Activated CD4-positive, alpha-beta T cell treated with anti-CD3 and anti-CD28 coated beads, Interleukin-2, amount 10 ng/mL, durations not matched to agents 7 days and 5 days (primary cell): ENCODE measurements at places on chromosomes 3 and 15. TPM values are rescaled to one million over a fixed set of nuclear protein-coding genes. Genes with fewer than 3 reads are reported as not detected.
A peak's percentile ranks its signal among the peaks of the same experiment; 100 is the strongest.

DNA sequence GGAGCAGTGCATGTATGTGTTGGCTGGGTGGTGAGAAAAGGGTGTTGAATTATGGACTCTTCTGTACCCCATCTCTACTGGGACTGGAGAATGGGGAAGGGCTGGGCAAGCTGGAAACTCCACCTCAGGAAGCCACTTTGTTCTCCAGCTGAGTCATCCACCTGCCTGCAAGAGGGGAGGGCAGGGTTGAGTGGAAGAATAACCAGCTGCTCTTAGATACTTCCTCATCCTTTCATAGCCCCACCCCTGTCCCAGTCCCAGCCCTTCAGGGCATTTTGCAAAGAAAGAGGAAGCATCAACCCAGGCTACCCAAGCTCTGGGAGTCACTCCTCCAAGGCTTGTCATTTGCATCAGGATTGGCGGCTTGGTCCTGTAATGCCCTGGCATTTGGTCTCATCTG is 33.1 kb downstream of the RAB11A start:
- H3K36me3 ChIP-seq: peaks cover 33% of the 10 kb centered on the region
- peaks cover 24% of the 10 kb centered on the region for H3K4me1 ChIP-seq
- H3K4me3 ChIP-seq: no peak overlapping the region
- H3K27ac ChIP-seq: peak overlapping the region; percentile 14
- no peaks in the 10 kb centered on the region for H3K27me3 ChIP-seq

- peaks cover 57% of the 10 kb centered on the region for H3K36me3 ChIP-seq
- no peak overlapping the region for H3K27ac ChIP-seq
- no peaks in the 10 kb centered on the region for H3K27me3 ChIP-seq
Measured at GRCh38 chr3:69072928-69073327, 7.2 kb downstream of the UBA3 start.

CHD2 gene
- total RNA-seq: 129 TPM

GRCh38 chr3:62143843-62144450 is 229.4 kb downstream of the FEZF2 start:
- no peaks in the 10 kb centered on the region for H3K27me3 ChIP-seq
- no peak overlapping the region for H3K27ac ChIP-seq
- DNase-seq: no peak
- H3K4me1 ChIP-seq: no peaks in the 10 kb centered on the region
- H3K4me3 ChIP-seq: no peak overlapping the region

GRCh38 chr3:167863811-167864551 is 128.5 kb downstream of the SERPINI1 start:
- H3K4me1 ChIP-seq: no peaks in the 10 kb centered on the region
- H3K36me3 ChIP-seq: no peaks in the 10 kb centered on the region
- no peak overlapping the region for H3K4me3 ChIP-seq

MEX3B gene
- 0.99 TPM for total RNA-seq

DNA sequence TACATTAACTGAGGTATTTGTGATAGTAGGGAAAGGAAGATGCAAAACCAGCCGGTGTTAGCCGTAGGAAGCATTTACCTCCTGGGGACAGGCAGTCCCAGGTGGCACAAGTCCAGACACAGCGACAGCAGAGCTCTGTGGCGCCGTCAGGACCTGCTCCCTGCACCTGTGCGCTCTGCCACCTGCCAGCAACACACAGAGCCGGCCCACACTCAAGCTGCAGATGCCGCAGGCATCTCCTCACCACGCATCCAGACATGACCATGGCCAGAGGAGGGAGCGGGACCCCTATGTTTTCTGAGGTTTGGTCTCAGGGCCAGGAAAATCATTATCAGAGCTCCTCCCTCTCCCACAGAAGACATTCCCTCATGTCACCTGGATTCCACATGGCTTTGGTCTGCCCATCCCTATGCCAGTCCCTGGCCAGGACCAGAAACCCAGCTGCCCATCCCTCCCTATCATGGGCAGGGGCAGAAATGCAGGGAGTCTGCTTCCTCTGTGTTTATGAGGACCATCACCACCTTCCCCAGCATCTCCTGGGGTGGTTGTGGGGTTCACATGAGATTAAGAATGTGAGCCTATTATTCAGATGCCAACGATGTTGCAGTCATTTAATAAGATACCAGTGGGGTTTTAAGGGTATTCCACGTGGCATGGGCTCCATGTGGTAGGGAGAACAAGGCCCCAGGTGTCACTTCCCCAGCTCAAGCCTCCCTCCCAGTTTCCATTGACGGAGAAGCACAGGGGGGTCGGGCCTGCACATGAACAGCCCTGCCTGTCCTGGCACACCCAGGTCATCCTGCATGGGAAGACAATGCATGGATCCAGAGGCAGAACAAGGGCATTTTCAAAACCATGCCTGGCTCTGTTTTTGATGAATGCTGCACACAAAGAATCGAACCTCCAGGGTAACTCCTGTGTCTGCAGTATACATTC is 251.1 kb downstream of the OCA2 start:
- H3K36me3 ChIP-seq: no peaks in the 10 kb centered on the region
- H3K27me3 ChIP-seq: no peaks in the 10 kb centered on the region
- no peak for DNase-seq
- H3K27ac ChIP-seq: no peak overlapping the region

DNA sequence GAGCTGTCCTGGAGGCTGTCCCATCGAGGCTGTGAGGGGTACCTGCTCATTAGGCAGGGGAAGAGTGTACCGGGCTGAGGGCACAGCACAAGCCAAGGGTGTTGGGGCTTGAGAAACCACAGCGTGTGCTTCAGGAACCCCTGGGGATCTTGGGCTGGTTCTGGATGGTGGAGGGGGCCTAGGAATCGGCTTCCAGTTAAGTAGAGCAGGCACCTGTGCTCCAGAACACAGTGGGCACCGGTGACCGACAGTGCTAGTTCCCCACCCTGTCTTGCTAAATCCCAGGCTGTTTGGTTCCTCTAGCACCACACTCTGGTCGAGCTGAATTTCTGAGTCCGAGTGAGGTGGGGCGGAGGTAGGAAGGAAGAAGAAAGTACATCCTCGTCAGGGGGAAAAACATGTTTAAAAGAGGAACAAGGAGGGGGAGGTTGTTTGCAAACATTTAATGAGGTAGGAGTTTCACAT is 29.1 kb downstream of the SLC6A6 start:
- H3K4me3 ChIP-seq: peak overlapping the region; percentile 72
- no peak for DNase-seq
- H3K27ac ChIP-seq: peak overlapping the region; percentile 96

GRCh38 chr15:78194568-78194925 is 39.8 kb downstream of the ACSBG1 start:
- no peaks in the 10 kb centered on the region for H3K4me1 ChIP-seq
- H3K36me3 ChIP-seq: no peaks in the 10 kb centered on the region
- DNase-seq: no peak
- peaks cover 9% of the 10 kb centered on the region for H3K27me3 ChIP-seq
- H3K4me3 ChIP-seq: no peak overlapping the region
- H3K27ac ChIP-seq: no peak overlapping the region
